ENCODE measurements at places on chromosomes 7 and 10.

DNA sequence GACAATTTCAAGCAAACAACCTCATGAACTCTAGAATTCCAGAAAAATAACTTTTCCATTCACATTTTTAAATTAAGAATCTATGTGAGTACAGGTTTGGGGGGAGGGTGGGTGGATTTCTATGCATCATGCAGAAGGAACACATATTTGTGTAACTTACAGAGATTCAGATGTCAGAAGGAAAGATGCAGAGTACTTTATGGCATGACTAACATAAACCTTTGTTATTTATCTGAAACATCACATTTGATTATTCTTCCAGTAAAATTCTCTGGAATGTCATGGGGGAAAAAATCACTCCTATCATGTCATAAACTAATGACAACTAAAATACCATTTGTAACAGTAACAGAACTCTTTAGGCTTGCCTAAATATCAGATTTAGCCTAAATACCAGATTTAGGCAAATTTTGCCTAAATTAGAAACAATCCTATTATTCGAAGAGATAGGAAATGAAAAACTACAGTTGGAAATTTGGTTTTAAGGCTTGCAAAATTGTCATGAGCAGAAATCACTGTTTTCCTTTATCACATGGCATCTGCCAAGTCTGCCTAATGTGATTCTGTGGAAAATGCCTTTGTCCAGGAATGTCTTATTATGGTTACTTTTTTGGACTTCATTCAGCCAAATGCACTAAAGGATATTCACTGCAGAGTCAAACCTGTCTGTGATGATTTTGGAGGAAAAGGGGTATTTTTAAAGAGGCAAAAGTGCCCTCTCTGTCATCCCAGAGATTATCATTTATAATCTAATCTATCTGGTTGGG lies 527.7 kb upstream of the CELF2 start:
- no peak for DNase-seq

DNA sequence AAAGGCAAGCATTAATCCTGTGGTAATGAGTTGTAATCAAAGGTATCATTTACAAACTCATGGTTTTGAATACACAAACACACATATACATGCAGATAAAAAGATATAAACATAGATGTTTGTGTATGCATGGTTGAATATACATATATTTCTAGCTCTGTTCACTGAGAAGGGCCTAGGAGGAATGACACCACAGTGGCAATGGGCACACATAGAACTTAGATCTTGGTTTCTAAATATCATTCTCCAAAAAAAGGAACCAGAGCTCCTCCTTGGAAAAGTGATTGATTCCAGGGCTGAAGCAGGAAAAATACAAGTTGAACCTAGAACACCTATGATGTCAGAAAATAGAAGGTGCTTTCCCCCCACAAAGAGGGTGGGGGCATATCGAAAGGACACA lies 6.9 kb downstream of the CUL2 start:
- DNase-seq = no peak

DNA sequence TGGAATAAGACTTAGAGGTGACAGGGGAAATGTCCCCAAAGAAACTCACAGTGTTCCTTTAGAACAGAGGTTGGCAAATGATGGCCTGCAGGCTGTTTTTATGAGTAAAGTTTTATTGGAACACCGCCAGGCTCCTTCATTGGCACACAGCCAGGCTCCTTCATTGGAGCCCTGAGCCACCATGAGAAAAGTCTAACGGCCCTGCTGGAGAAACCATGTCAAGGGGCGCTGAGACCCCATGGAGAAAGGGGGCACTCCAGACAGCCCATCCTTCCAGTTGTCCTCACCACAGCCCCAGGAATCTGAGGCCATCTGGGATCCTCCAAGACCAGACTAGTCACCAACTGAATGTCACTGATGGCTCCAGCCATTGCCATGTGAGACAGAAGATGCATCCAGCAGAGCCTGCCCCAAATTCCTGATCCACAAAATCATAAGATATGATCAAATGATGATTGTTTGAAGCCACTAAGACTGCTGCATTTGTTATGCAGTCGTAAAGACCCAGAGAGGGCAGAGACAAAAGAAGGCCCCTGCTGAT lies 88.2 kb upstream of the GPR26 start:
- no peak for DNase-seq

- DNase-seq = no peak
These were observed 72.8 kb upstream of the GRB10 start for GRCh38 chr7:50855526-50855925.

DNA sequence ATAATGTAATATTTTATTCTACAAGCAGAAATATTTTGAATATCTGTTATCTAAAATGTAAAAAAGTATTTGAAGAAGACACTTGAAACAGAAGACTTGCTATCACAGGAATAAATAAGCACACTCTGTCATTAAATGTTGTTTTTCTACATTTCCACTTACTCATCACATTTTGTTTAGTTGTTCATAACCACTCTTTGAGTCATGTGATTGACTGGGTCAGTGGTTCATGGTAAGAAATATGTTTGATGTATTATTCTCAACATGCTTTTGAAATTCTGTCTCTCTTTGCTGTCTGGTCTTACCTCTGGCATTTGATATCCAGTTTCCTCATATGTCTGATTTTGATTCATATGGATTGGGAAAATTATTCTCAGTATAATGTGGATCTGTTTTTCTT lies 171.8 kb downstream of the SUGCT start:
- DNase-seq = no peak

- DNase-seq = no peak
These were observed 53.6 kb upstream of the CHCHD3 start for GRCh38 chr7:133135451-133135850.

GRCh38 chr7:45104844-45105587 lies 6.5 kb downstream of the TBRG4 start:
- no peak for DNase-seq

DNA sequence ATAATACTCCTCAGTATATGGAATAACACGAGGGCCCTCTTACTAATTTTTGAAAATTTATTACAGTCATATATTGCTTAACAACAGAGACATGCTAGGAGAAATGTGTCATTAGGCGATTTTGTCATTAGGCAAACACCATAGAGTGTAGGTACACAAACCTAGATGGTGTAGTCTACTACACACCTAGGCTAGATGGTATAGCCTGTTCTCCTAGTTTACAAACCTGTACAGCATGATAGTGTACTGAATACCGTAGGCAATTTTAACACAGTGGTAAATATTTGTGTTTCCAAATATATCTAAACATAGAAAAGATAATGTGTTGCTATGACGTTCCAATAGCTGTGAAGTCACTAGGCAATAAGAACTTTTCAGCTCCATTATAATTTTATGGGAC lies 12.8 kb downstream of the OR2F1 start:
- DNase-seq = no peak

GRCh38 chr10:60148266-60148840 lies 241.3 kb downstream of the ANK3 start:
- no peak for DNase-seq

- no peak for DNase-seq
These were observed 74.9 kb downstream of the CARD11 start for GRCh38 chr7:2968616-2969397.

DNA sequence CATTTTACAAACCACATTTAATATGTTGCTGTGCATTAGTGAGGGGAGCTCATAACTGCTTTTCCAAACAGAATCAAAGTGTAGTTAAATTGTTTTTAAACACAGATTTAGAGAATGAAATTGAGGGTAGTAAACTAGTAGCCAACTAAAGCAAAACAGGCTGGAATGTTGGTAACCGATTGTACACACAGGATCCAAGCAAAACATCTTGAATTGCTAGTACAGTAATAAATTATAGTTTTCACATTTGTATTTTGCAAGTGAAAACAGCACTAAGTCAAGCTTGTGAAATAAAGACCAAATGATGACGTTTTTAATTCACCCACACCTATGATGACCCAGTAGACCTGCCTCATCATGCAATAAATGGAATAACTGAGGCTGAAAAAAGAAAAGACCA lies 198.3 kb downstream of the HDAC9 start:
- DNase-seq = no peak

GRCh38 chr7:113161050-113161449 lies 42.7 kb upstream of the SMIM30 start:
- DNase-seq = peak; percentile 23

DNA sequence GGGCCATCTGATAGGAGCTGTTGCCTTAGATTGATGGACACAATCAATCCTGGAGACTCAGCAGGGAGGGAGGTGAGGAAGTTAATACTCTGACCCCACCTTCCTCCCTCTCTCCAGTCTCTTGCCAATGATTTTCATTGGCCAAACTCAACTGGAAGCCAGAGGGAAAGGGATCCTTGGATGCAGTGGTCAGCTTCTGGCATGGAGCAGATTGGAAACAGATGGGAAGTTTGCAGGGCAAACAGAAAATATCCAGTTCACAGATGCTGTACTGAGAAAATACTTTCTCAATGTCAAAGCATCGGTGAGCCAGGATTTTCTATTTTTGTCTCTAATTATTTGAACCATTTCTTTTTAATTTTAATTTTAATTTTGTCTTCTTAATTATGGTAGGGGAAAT lies 170.8 kb downstream of the BBS9 start:
- DNase-seq = no peak

DNA sequence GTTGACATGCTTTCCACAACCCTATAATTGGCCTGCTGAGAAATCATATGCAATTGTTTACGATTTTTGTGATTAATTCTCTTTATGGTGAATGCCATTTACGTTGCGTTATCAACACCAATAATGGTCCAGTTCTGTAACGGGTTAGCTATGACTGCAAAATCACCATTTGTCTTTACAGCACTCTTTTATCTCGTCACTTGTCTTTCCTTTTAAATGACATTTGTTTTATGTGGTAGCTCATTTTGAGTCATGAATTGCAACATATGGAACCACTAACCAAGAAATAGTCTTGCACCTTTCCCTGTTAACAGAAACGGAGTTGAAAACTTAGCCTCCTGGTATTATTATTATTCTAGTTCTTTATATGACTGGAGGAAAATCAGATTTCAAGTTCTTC lies 3.1 kb upstream of the KIAA1217 start:
- no peak for DNase-seq

DNA sequence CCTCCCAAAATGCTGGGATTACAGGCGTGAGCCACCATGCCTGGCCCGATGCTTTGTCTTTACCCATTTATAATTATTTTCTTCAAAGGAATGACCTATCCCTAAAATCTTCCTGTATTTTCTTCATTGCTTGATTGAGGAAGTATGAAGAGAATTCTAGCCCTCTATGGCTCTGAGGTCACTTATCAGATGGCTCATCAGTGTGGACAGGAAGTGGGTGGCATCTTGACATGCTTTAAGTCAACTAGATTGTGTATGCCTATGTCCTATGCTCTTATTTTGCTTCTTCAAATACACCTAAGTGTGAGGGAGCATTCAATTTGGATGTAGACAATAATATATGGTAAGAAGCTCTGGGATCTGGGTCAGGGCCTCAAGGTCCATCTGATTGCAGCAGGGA lies 1020.5 kb downstream of the LRMDA start:
- DNase-seq = no peak

- no peak for DNase-seq
These were observed 696 bp downstream of the MALSU1 start for GRCh38 chr7:23299770-23300300.

- DNase-seq = no peak
These were observed 4.3 kb upstream of the PCBD1 start for GRCh38 chr10:70892631-70893030.

GRCh38 chr7:19554581-19554980 lies 154.3 kb downstream of the POLR1F start:
- DNase-seq = no peak

GRCh38 chr10:5446390-5446926 lies 34.1 kb downstream of the NET1 start:
- peak; percentile 34 for DNase-seq

GRCh38 chr7:18133921-18134320 lies 106.3 kb upstream of the PRPS1L1 start:
- DNase-seq = no peak

GRCh38 chr10:14616465-14616864 lies 158.2 kb downstream of the FAM107B start:
- no peak for DNase-seq

DNA sequence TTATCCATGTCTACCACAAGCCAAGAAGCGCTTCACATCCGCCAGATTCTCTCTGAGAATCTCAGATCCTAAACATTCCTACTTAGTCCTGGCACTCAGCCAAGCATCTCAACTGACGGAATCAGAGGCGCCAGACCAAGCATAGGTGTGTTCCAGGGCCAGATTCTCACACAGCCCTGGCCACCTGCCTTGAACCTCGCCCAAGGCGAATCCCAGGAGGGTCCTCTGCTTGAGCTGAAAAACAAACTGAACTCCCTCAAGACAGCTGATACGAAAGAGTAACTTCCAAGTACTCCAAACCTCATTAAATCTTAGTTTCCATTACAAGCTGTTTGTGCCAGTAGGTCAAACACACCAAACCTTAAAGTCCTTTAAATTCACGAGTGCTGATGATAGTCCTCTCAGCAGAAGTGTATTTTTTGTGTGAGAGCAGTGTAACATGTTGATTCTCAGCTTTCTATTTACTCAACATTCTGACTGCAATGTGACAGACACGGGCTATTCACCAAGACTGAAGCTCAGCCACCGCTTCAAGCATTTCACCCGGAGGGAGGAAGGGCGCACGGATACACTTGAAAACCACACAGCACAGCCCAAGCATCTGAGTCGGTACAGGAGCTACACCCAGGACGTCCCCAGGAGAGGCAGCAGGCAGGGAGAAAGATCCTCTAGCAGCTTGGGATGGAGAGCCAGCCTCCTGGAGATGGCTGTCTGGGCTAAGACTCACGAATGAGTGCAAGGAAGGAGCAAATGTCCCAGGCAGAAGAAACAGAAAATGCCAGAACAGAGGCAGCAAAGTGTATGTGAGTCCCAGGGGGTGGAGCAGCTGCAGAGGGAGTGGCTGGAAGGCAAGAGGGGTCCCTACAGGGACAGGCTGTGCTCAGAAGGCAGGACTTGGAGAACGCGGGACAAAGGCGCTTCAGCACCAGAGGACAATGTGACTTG lies 6.0 kb downstream of the PARD3 start:
- no peak for DNase-seq

DNA sequence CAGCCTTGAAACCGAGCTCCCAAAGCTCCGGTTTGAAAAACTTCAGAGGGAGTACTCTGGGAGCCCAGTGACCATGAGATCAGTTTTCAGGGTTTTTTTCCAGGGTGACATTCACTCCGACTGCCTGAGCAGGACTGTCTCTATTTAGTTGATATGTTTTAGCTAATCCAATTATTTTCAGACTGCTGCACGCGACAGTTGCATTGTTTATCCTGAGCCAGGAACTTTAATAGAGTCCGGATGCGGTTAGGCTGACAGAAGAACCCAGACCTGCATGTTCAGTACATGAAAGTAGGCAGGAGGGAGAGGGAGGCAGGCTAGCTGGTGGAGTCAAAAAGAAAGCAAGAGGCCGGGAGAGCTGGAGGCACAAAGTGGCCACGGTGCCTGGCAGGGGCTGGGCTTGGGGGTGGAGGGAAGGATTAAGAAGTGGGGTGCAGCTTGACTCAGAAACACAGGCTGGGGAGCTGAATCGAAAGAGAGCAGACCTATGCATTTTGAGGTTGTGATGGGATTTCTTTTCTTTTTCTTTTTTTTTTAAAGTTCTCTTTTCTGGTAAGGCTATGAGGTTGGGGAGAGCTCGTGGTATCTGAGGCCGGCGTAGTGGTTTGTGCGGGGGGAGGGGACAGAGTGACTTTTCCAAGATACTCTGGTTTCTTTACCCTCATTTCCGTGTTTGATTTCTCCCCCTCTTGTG lies 5.7 kb downstream of the GATA3 start:
- DNase-seq = peak; percentile 26
